ENCODE measurements at places on chromosomes 2 and 18. TPM values are rescaled to one million over a fixed set of nuclear protein-coding genes. Genes with fewer than 3 reads are reported as not detected.

DNA sequence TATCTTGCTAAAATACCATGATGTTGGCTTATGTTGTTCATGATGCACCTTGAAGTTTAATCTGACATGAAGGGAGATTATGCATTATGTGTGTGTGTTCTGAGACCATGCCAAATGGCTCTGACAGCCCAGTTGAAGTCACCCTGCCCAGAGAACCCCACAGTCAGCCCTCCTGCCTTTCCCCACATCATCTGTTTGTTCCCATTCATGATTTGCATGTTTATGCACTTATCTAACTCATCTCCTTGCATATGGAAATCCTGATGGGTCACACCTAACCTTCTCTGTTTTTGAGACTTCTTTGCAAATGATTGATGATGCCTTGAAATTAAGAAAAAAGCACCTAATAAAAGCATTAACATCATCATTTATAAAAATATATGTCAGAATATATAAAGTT is 752.2 kb downstream of the GALR1 start:
- DNase-seq = no peak

GRCh38 chr2:38539086-38539485 is 63.6 kb downstream of the HNRNPLL start:
- no peak for DNase-seq

DNA sequence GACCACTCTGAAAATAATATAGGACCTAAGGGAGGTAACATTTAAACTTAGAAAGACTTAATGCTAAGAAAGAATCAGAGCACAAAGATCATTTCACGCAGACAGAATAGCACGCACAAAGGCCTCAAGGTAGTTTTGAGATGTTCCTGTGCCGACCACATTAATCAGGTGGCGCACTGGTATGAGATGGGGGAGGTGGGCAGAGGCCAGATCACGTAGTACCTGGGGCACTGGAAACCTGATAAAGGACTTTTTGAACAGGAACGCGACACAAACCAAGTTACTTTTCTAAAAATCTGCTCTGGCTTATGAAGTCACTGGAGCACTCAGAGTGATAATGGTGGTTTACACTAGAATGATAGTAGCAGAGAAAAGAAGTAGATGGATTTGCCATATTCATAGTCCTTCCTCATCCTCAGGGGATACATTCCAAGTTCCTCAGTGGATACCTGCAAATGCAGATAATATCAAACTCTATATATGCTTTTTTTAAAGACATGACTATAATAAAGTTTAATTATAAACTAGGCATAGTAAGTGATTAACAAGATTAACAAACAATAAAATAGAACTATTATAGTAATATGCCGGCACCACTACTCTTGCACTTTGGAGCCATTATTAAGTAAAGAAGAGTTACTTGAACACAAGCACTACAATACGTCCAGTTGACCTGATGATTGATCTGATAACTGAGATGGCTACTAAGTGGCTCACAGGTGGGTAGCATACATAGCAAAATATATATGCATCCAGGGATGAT is 42.6 kb upstream of the CDCA7 start:
- DNase-seq = no peak

DNA sequence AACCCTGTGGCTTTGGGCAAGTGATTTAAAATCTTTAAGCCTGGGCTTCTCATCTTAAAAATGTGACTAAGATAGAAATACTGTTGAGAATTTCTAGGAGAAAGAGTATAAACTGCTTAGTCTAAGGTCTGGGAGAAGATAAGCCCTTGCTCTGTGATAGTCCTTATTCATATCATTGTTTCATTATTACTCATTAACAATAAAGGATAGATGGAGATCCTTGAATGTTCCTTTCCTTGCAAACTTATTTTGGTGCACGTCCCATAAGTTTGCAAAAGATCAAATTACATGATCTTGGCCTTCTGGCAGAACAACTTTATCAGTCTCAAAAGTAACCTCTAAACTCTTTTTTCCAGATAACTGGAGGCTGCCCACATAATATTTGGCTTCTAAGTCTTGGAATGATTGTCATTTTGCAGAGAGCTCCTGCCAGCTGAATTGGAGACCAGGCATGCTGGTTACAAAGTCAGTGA is 138.3 kb downstream of the FAM124B start:
- DNase-seq = peak; percentile 74

DNA sequence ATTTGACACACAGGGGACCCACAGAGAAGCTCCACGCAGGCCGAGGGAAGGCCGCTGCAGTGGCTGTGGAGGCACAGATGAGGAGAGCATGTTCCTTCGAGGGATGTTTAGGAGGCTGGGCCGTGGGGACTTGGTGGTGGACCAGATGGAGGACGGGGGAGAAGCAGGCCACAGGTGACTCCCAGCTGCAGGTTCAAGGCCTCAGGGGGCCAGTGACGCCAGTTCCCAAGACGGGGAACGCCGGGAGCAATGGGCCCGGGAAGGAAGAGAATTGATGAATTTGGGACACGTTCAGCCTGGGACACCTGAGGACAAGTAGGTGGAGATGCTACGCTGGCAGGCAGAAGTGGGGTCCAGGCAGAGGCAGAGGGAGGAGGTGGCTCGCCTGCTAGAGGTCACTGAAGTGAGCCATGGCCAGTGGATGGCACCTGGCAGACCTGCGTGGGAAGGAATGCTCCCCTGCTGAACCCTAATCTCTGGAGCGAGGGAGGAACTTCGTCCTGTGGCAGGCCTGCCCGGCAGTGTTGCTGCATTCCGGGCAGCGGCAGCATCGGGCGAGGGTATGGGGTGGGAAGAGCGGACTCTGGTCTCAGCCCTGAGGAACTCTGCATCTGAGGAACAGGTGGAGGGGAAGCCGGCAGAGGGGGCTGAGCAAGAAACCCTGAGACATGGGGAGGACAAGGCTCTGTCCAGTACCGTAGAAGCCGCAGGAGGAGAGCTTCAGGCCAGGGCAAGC is 25.2 kb upstream of the HPCAL1 start:
- DNase-seq = no peak

GRCh38 chr2:232502911-232503808 is 15.5 kb upstream of the ECEL1 start:
- peak; percentile 22 for DNase-seq

- DNase-seq = no peak
Observed at GRCh38 chr2:28407131-28407975, 14.7 kb downstream of the FOSL2 start.

DNA sequence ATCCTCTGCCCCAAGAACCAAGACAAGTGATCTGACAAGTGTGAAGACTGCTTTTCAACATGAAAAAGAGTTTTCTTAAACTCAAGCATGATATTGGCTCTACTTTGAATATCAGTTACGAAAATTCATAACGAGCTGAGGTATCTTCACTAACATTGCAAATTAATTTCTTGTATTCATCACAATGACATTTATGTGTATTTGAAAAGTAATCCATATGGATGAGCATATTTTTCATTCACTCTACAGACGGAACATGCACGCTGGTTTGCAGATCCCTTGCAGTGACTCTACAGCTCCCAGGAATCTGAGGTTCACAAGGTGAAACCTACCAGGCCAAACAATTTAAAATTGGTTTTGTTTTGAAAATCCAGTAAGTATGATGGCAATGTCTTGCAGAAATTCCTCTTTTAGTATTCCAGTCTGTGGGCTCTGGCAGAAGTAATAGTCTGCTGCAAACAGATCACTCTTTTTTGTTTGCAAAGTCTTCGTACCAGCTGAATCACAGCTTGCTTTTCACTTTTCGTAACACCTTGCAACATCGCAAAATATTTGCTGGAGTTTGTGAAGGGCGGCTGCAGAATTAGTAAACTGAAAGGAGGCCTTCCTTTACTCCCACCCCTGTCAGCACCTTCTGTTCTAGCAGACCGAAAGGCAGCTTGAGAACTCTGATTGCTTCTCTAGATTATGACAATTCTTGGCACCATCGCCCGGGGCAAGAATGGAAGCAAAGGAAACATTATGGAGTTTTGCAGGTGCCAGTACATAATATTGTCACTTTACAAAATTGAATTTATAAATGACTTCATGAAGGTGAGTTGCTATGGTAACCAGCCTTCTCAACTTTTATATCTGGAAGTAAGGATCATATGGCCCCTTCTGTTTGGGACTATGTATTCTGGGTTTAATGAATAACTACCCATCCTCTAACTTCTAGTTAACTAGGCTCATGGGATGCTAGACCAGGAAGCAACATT is 168.7 kb downstream of the TMEM247 start:
- DNase-seq = peak; percentile 33

GRCh38 chr2:194826241-194826640 is 830.8 kb upstream of the SLC39A10 start:
- DNase-seq = peak; percentile 19

DNA sequence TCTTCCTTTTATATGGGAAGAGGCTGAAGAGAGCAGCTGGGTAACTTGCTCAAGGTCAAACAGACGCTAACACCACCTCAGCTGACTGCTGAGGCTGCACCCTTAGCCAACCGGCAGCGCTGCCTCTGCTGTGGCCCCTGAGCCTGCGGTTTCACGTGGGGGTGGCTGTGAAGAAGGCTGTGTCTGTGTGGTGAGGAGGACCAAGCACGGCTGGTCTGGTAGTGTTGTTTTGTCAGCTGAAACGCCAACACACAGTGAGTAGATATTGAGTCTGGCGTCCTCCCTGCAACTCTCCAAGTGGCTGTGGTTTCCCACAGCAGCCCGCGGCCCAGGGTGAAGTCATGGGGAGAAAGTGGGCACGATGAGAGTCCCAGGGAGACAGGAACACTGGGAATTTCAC is 69.6 kb downstream of the THNSL2 start:
- no peak for DNase-seq

DNA sequence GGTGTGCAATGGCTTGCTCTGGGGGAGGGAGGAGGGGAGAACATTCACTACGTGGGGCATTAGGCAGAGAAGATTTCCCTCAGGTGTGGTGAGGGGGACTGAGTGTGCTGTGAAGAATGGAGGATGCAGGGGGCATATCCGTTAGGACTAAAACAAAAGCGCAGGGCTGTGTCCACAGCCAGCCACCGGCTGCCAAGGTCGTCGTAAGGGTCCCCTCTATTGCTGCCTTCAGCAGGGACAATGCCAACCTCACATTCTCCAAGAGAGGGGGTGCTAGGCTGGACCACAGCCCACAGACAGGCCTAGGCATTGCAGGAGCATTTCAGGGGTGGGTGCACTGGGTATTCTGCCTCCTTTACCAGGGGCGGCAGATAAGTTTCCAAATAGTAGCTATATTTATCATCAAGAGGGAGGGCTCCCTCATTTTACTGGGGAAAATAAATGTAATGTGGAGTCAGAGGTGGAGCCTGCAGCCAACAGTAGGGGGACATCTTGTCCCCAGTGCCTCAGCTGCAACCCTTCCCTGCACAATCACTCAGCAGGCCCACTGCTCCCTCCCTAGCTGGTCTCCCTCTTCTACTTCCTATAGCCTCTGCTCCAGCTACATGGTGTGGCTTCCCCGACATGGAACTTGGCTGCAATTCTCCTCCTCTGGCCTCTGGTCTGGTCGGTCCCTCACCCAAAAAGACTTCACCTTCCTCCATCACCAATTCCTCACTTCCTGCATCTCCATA is 74.9 kb upstream of the OTOF start:
- no peak for DNase-seq

The REG1B gene
- total RNA-seq = not detected

The SLC9A4 gene
- total RNA-seq = 0.07 TPM

The DPY30 gene
- 71.1 TPM for total RNA-seq

The DSG1 gene
- total RNA-seq = 0.05 TPM

The GPR45 gene
- total RNA-seq = 0.22 TPM

The KLHL41 gene
- total RNA-seq = not detected
